ENCODE measurements at places on chromosomes 16 and 17.

DNA sequence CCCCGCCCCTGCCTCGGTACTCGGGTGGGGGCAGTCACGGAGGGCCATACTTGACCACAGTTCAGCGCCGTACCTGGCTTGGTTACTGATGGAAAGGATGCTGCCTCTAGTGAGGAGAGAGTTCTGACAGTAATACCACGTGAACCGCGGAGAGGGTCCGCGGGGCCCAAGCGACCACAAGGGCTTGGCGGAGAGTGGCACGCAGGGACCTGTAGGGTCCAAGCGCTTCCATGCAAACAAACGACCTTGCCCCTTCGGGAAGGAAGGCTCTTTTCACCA, 9.2 kb downstream of the KDM6B start:
- DNase-seq: no peak

DNA sequence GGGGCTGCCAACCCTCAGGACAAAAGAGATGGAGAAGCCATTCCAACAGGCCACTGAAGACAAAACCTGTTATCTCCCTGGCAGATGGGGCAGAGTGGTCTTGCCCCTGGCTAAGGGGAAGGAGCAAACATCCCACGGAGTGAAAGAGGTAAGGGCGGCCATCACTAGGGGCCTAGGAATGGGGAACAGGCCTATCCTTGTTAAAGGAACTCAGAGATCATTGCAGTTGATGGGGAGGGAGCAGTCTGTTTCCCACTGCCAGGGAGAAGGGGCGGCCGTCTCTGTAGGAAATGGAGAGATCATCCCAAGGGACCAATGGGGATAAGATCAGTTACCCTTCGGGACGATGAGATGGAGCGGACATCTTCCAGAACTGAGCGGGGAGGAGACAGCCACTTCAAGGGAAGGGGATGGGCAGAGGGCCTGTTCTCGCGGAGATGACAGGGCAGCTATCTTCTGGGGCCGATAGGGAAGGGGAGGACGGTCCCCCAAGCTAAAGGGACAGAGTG, 581 bp upstream of the TMEM208 start:
- no peak for DNase-seq

DNA sequence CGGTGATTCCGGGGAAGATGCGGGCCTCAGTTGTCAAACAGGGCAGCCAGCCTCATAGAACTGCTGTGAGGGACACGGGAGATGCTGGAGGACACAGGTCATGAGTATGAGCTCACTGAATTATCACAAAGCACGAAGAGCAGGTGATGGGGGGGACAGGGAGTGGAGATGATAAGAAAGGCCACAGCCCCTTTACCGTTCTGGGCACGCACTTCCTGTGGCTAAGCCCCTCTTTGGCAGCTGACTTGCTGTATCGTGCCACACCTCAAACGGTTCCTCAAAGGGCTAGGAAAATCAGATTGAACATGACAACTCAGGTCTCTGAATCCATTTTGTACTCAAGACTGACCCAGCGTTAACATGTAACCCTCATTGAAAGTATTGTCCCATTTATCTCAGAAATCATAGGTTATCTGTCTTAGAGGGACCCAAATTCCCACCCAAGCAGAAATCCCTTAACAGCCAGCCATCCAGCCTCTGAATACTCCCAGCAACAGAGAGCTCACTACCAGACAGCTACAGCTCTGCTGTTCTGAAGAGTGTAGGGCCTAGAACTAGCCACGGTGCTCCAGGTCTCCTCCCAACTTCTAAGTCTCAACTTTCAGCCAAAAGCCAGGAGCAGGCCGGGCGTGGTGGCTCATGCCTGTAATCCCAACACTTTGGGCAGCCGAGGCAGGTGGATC, 5.0 kb upstream of the SRL start:
- no peak for DNase-seq

GRCh38 chr17:16935786-16936185, 36.1 kb downstream of the TNFRSF13B start:
- no peak for DNase-seq

- no peak for DNase-seq
Measured at GRCh38 chr16:51159865-51160264, 8.8 kb upstream of the SALL1 start.

DNA sequence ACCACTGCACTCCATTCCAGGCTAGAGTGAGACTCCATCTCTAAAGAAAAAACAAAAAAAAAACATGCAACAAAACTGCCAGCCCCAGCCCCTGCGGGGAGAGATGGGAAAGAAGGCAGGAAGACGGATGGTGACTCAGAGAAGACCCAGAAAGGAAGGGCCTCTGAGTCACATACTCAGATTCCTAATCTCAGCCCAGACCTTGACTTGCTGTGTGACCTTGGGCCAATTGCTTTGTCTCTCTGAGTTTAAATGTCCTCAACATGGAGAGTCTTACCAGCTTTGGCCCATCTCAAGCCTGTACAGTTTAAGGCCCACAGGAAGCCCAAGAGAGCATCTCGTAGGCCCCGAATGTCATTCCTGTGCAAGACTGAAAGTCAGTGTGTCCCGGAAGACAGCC, 86.5 kb upstream of the LHX1 start:
- peak; percentile 17 for DNase-seq

DNA sequence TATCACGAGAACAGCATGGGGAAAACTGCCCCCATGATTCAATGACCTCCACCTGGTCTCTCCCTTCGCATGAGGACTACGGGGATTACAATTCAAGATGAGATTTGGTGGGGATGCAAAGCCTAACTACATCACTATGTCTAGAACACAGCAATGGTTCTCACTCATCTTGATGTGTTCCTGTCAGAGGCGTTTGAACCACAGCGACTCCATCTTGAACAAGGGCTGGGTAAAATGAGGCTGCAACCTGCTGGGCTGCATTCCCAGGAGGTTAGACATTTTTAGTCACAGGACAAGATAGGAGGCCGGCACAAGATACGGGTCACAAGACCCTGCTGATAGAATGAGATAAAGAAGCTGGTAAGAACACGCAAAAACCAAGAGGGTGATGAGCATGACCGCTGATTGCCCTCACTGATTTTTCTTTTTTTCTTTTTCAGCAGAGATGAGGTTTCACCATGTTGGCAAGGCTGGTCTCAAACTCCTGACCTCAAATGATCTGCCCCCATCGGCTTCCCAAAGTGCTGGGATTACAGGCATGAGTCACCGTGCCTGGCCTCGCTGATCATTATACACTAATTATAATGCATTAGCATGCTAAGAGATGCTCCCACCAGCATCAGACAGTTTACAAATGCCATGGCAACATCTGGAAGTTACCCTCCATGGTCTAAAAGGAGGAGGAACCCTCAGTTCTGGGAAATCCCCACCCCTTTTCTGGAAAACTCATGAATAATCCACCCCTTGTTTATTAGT, 3.0 kb upstream of the PPY start:
- DNase-seq: no peak

GRCh38 chr17:39933912-39934311, 6.4 kb downstream of the LRRC3C start:
- DNase-seq: no peak

DNA sequence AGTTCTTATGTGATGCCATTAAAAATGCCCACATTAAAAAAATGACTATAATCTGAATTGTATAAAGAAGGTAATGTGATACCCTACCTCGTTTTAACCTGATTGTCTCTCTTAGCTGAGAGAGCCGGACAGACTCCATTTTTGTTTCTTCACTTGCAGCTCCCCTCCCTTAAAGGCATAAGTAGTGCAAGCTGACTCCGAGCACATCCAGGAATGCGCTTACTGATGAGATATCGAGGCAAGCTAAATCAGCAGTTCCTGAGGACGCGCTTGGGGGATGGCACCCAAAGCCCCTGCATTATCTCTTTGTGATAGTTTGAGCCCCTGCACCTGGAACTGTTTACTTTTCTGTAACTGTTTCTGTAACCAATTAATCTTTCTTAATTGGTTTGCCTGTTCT, 6.3 kb downstream of the KRT24 start:
- no peak for DNase-seq

DNA sequence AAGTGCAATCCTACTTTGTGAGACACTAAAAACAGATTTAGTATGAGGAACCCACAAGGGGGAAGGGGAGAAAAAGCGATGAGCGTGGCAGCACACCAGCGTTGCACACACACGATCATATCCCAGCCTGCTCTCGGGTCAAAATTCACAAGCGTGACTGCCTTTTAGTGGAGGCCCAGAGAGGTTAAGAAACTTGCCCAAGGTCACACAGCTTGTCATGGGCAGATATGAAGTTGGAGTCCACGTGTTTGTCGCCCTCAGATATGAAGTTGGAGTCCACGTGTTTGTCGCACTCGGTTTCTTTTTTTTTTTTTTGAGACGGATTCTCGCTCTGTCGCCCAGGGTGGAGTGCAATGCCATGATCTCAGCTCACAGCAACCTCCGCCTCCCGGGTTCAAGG, 58.3 kb downstream of the TIMM22 start:
- DNase-seq: no peak

DNA sequence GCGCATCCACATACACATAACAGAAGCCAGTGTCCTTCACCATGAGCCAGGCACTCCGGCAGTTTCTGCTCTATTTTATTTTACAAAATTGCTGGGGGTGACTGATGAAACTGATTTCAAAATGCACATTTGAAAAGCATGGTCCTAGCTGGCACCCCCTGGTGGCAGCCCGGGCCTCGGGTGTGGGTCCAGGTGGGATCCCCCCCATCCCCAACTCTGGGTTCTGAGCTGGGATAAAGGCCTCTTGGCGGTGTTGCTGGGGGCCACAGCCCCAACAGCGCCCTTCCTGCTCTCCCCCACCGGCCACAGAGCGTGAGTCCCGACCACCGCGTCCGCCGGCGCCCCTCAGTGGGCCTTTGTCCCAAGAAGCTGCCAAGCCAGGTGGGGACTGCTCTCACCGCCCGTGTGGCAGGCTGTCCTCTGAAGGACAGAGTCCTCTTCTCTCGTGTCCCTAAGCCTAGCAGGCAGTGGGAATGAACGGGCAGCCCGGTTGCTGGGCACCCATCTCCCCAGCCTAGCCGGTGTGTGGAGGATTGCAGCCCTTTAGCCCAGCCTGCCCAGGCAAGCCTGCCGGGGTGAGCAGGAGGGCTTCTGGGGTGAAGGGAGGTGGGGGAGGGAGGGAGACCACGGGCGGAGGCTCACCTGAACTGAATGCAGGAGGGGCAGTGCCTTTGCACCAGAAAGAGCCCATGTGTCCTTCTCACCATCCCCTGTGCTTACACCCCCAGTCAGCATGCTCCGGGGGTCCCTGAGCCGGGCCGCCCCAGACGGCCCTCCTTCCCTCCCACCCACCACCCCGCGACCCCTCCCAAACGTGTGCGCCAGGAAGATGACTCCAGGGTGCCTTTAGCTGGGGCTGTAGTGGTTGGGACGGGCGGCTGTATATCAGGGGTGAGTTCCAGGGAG, 898 bp downstream of the SNAI3 start:
- peak; percentile 84 for DNase-seq

- DNase-seq: no peak
Measured at GRCh38 chr16:35725949-35726348, 2266.5 kb downstream of the TP53TG3F start.

DNA sequence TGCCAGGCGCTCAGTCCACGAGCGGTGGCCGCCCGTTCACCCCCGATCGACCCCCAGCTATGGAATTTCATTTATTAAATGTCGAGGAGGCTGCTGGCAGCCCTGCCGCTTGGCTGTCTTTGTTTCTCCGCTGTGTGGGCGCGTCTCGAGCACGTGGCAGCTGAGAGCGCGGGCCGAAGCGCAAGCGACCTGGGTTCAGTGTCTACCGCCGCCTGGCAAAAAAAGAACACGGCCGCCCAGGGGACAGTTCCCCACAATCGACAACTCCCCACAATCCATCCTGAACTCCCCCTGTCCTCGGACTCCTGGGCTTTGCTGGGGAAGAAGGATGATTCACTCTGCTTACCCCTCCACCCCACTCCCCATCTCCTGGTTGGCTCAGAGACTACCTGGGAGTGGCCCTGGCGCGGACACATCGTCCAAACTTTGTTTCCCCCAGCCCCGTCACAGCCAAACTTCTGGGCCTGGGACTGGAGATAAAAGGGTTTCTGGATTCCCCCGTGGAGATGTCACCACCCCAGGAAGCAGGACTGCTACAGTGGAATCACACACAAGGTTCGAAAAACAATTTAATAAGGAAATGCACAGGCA, 1.7 kb upstream of the ANKRD13B start:
- DNase-seq: peak; percentile 75

DNA sequence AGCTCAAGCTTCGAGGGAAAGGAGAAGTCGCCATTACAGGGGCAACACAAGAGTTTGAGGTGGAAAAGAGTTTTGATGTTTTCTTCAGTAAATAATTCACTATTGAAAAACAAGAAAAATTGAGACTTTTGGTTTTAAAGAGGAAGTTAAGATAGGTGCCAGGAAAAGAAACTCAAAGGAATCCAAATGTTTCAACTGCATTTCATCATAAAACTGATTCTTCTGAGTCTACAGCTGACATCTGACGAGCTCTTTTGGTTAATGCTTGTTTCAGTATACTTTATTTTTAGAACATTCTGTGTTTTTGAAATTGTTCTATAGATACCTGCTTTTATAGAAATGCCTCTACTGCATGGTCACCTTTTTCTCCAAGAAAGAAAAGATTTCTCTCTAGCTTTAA, 54.0 kb downstream of the ERN1 start:
- DNase-seq: no peak

- DNase-seq: no peak
Measured at GRCh38 chr17:17020821-17021193, 21.4 kb upstream of the MPRIP start.

GRCh38 chr17:35749560-35750412, 3.3 kb downstream of the GAS2L2 start:
- DNase-seq: peak; percentile 43

DNA sequence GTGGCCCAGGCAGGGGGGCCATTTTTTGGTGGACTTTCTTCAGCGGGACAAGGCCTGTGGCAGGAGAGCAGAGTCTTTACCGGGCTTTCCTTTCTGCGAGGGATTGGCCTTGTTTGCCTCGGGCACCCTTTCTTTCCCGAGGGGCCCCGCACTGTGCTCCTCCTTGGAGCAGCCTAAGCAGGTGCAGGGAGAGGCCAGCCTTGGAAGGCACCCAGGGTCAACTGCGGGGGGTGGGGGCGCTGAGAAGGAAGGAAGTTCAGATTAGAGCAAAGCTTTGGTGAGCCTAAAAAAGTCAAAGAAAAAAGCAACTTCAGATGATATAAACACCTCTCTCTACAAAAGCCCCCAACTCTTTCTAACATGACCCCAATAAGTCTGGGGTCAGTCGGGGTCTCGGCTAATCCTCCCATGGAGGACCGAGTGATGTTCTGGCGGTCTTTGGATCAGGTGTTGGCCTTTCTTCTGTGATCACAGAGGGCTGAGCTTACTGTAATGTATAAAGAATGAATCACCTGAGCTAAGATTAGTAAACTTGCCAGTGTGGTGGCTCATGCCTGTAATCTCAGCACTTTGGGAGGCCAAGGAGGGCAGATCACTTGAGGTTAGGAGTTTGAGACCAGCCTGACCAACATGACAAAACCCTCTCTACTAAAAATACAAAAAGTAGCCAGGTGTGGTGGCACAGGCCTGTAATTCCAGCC, 63.0 kb downstream of the PGS1 start:
- no peak for DNase-seq

Data from activated CD4-positive, alpha-beta T cell treated with anti-CD3 and anti-CD28 coated beads for 48 hours (primary cell).